Vagina (tissue), 2 donors: ENCODE measurements at places on chromosomes 13 and 19. TPM values are rescaled to one million over a fixed set of nuclear protein-coding genes. Genes with fewer than 3 reads are reported as not detected.

CEACAM8 gene
- not detected for total RNA-seq

DNA sequence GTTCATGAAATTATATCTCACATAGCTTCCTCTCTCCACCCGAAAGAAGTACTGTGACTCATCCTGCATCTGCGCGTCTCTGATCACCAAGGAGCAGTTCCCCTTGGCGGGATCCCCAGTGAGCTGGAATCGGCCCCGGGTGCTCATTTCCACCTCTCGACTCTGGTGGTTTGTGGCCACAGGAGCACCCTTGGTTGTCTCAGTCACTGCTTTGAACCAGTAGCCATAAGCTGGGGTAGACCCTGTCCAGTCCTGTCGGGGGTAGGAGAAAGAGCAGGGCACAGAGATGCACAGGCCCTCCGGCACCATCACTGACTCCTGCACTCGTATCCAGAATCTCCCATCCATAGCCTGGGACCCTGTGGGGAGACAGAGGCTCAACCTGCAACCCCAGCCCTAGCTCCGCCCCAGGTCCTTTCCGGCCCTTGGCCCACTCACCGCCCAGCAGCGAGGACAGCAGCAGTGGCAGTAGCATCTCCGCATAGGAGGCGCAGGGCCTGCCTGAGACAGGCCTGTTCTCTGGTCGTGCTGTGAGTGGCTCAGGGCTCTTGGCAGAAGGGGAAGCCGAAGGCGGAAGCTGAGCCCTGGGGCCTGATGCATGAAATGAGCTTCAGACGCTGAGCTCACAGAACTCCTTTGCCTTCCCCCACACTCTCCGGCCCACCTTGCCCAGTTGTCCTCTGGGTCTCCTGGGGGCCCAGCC, at the start of gene SIGLEC10:
SIGLEC10 (minus strand) TSS at position 536 of the 703 bp plus-strand sequence; CDS start at position 475, 61 bp downstream.
- no peaks in the 10 kb centered on the region for H3K36me3 ChIP-seq
- no peak within 1 kb of the TSS for H3K27ac ChIP-seq
- no peaks in the 10 kb centered on the region for H3K4me1 ChIP-seq
- DNase-seq: no peak
- H3K27me3 ChIP-seq: peaks cover 3% of the 10 kb centered on the region

DNA sequence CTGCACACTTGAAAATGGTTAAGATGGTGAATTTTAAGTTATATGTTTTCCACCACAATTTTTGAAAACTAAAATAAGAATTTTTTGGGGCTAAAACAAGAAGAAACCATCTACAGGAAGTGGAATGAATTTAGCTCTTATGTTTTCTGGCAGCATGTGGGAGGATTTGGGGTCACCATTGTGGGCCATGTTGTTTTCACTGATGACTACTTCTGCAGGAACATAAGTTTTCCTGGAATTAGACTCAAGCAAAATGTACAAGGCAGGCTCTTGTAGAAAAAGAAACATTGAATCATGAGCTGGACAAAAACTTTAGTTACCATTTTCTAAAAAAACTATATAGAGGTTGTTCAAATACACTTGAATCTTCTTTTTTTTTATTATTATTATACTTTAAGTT, 125.3 kb upstream of the C1QTNF9B start:
- H3K27me3 ChIP-seq: no peaks in the 10 kb centered on the region
- H3K36me3 ChIP-seq: no peaks in the 10 kb centered on the region
- no peak for DNase-seq
- H3K4me1 ChIP-seq: no peaks in the 10 kb centered on the region
- H3K4me3 ChIP-seq: no peak overlapping the region

NLRP4 gene
- total RNA-seq: not detected

ZNF585A gene
- total RNA-seq: 3.4 TPM

CLIP3 gene
- total RNA-seq: 31.9 TPM

GRCh38 chr19:611481-611868, 21.8 kb downstream of the HCN2 start:
- peak overlapping the region; percentile 43 for H3K4me3 ChIP-seq
- no peak for DNase-seq
- peaks cover 17% of the 10 kb centered on the region for H3K4me1 ChIP-seq
- H3K36me3 ChIP-seq: no peaks in the 10 kb centered on the region

TTC9B gene
- total RNA-seq: not detected

- no peaks in the 10 kb centered on the region for H3K36me3 ChIP-seq
- no peak for DNase-seq
- H3K4me3 ChIP-seq: no peak overlapping the region
- no peaks in the 10 kb centered on the region for H3K4me1 ChIP-seq
Observed at GRCh38 chr13:29887030-29887557, 36.7 kb upstream of the UBL3 start.

LSR gene
- total RNA-seq: 32.9 TPM

CDX2 gene
- total RNA-seq: not detected
